Dorsolateral prefrontal cortex (tissue), 122 donors: ENCODE measurements at places on chromosomes 5 and 9.

DNA sequence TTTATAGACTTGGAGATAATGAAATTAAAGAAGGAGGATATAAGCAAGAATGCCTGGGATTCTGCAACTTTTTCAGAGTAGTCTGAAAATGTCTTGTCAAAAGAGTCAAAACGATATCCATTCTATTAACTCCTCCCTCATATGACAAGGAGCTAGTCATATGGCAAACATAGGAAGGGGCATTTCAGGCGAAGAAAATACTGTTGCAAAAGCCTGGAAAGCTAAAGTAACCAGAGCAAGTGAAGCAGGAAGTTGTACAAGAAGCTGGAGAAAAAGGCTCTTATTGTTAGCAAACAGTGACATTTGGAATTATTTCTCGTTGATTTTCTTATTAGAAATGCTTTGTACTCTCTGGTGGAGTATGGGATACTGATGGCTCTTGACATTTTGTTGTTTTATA lies 94.0 kb upstream of the PTPRD start:
- no peak for DNase-seq

- DNase-seq, result no peak
These were observed 14.5 kb downstream of the SH2D3C start for GRCh38 chr9:127763918-127764384.

- DNase-seq, result no peak
These were observed 219.1 kb downstream of the NDUFS4 start for GRCh38 chr5:53779541-53779981.

GRCh38 chr5:39628348-39628747 lies 203.6 kb upstream of the DAB2 start:
- DNase-seq, result no peak

GRCh38 chr5:126858441-126858840 lies 81.5 kb downstream of the LMNB1 start:
- no peak for DNase-seq

DNA sequence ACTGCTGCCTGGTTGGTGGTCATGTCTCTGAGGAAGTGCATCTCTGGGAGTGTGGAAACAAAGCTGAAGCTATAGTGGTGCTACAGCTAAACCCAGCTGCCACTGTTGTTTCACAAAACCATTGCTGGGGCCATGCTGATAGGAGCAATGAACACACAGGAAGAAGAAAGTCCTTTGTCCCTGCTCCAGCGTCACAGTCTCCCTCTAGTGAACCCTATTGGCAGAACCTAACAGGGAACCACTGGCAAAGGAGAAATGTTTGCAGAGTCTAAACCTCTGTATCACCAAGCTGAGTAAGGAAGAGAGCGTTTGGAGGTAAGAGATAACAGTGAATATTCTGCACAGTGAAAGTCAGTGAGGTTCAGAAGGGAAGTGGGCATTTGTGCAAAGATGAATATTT lies 244.0 kb downstream of the YTHDC2 start:
- no peak for DNase-seq
